ENCODE measurements at places on chromosomes 6 and 20.

- DNase-seq, result no peak
Measured at GRCh38 chr6:140226637-140227036, 852.2 kb upstream of the CITED2 start.

DNA sequence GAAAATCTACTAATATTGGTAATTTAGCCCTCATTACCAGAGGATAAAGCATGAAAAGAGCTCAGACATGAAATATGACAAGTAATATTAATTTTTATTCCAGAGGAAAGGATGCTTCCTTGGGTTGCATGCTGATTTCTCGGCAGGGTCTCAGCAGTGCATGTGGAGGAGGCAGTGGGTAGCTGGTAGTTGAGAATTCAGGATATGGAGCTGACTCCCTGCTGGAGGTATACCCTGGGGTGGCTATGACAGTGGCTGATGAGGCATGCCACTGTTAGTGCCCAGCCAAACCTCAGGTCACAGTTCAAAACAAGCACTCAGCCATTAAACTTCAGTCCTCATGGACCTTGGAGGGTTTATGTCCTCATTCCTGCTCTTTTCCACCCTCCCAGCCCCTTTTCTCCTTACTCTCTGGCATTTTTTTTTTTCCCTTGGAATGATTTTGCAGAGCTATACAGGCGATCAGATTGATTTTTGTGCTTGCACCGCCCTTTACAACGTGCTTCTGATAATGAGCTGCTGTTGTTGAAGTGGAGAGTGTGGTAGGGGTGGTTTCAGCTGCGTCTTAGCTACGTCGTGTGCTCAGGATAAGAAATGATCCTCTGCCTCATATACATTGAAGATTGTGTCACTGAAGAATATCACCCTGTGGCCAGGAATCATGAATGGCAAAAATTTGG lies 761.9 kb upstream of the MMS22L start:
- DNase-seq, result no peak

DNA sequence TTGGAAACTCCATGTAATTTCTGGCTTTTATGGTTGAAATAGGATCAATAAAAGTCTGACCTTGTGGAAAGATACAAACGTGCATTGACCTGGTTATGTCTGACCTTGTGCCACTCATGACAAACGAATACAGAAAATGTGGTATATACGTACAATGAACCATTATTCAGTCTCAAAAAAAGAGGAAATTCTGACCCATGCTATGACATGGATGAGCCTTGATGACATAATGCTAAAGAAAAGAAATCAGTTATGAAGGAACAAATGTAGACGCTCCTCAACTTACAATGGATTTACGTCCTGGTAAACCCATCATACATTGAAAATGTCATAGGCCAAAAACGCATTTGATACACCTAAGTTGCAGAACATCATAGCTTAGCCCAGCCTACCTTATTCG lies 309.7 kb upstream of the SULF2 start:
- DNase-seq, result no peak

DNA sequence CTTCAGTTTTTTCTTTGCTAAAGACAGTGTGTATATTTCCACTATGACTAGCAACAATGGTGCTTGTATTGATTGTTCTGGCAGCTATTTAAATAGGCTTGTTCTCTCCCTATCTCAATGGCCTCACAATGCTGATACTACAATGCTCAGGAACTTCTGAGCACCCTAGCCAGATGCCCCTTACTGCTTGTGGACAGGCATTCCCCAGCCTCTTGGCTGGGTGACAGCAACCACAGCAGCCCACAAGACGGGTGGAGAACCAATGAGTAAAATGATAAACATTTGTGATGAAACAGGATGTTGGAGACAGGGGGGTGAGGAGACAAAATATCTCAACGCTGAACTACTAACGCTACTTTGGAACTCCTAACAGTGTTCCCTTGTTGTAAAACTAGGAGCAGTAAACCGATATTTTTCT lies 42.3 kb downstream of the HIVEP2 start:
- DNase-seq, result peak; percentile 81

DNA sequence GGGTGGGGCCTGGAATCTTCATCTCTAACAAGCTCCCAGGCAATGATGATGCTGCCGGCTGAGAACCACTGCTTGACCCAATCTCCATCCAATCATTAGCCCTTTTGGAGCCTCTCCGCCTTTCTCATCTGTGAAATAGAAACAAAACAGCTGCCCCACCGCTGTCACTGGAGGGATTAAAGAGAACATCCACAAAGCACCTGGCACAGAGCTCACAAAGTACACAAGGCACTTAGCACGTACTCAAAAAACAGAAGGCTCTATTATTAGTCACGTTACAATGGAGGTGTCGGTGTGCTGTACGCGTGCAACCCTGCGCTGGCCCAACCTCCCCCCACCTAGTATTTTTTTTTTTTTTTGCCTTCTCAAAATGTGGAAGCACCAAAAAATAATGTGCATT lies 213.5 kb upstream of the ARID1B start:
- no peak for DNase-seq

DNA sequence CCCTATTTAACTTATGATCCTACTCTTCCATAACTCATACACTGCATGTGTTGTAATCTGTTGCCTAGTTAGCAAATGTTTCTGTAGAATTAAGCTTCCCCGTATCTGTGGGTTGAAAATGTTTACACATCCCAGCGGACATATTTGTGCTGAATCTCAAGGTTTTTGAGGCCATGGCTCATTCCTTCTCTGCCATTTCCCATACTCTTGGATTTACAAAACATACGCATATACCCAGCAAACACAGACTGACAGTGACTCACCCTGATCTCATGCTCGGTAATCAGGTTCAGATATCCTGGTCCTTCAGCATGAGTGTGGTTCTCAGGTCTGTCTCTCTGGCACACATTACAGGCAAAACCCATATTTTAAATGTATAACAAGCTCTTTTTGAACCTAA lies 58.7 kb downstream of the AGPAT4 start:
- DNase-seq, result no peak

DNA sequence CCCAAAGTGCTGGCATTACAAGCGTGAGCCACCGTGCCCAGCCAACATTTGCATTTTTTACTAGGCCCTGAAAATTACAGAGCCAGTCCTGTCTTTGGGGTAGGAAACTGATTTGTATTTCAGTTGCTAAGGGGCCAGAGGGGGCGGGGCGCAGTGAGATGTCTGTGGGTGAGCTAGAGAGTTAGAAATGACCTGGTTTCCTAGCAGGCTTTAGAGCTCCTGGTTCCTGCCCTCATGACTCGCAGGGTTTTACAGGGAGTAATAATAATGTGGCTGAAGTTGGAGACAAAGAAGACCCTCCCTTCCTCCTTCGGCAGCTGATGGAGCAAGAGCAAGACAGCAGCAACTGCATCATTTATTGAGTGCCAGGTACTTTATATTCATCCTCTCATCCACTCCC lies 131.5 kb downstream of the TFAP2C start:
- no peak for DNase-seq

GRCh38 chr20:33814238-33814712 lies 3.1 kb downstream of the CHMP4B start:
- no peak for DNase-seq

DNA sequence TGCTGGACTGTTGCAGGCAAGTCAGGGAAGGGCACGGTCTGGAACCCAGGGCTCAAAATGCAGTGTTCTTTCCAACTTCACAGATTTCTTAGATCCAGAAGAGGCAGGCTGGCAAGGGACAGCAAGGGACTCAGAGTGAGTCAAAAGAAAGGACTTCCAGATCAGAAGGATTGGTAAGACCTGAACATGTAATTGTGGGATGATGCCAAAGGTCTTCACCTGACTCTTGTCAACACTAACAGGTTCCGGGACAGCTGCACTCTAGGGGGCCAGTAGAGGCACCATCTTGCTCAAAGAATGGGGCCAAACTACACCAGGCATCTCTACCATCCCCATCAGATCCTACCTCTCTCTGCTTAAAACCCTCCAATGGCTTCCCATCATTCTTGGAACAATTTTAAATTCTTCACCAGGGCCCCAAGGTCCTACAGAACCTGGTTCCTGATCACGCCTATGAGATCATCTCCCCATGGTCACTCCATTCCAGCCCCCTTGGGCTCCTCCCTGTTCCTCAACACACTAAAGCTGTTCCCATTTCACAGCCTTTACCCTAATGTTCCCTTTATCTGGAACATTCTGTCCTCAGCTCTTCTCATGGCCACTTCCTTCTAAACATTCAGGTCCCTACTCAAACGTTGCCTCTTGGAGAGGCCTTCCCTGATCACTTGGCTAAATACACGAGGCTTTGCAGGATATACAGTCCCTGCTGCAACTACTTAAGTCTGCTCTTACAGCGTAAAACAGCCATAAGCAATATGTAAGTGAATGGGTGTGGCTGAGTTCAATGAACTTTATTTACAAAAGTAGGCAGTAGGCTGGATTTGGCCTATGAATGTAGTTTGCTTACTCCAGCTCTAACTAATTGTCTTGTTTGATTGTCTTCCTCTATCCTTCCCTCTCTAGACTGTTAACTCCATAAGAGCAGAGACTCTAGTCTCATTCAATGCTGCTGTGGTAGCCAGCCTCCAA lies 29.6 kb upstream of the TTPAL start:
- DNase-seq, result no peak

- no peak for DNase-seq
Measured at GRCh38 chr20:50350510-50351249, 159.5 kb upstream of the PTPN1 start.

GRCh38 chr20:20274821-20275220 lies 93.1 kb upstream of the INSM1 start:
- DNase-seq, result no peak

All from activated naive CD8-positive, alpha-beta T cell treated with anti-CD3 and anti-CD28 coated beads for 36 hours (primary cell).